Psoas muscle (tissue), 8 donors: ENCODE measurements at places on chromosomes 11 and 22. TPM values are rescaled to one million over a fixed set of nuclear protein-coding genes. Genes with fewer than 3 reads are reported as not detected.

The OR52I2 gene
- not detected for polyA plus RNA-seq

The BBOX1 gene
- 0.07 TPM for polyA plus RNA-seq

The OR8H1 gene
- not detected for polyA plus RNA-seq

The SEPTIN3 gene
- polyA plus RNA-seq, result 0.14 TPM

The OR52L1 gene
- polyA plus RNA-seq, result not detected

The ST3GAL4 gene
- polyA plus RNA-seq, result 3.6 TPM

The GDPD5 gene
- 6.4 TPM for polyA plus RNA-seq

The SAA4 gene
- not detected for polyA plus RNA-seq

The IGLL5 gene
- polyA plus RNA-seq, result 0.06 TPM

The IL18 gene
- 13.0 TPM for polyA plus RNA-seq

The NPAS4 gene
- polyA plus RNA-seq, result 0.05 TPM

The GPR137 gene
- polyA plus RNA-seq, result 49.9 TPM

The C11orf97 gene
- not detected for polyA plus RNA-seq

The MCHR1 gene
- polyA plus RNA-seq, result not detected

The LIPT2 gene
- 4.5 TPM for polyA plus RNA-seq

The CNTN5 gene
- polyA plus RNA-seq, result under 0.01 TPM

The FOLR2 gene
- 2.9 TPM for polyA plus RNA-seq

The CABP4 gene
- 0.61 TPM for polyA plus RNA-seq

The LRRC4C gene
- polyA plus RNA-seq, result 0.16 TPM

The RIMBP3C gene
- 0.04 TPM for polyA plus RNA-seq

The CECR2 gene
- 3.1 TPM for polyA plus RNA-seq

The STIM1 gene
- 52.1 TPM for polyA plus RNA-seq

The KIRREL3 gene
- not detected for polyA plus RNA-seq

The DBX1 gene
- polyA plus RNA-seq, result not detected

The ARAP1 gene
- polyA plus RNA-seq, result 17.5 TPM

The PHETA2 gene
- 2.0 TPM for polyA plus RNA-seq

The BRSK2 gene
- polyA plus RNA-seq, result 0.26 TPM

The PTPRJ gene
- polyA plus RNA-seq, result 4.4 TPM
